Osteoblast (primary cell): ENCODE measurements at places on chromosomes 3 and 15.

DNA sequence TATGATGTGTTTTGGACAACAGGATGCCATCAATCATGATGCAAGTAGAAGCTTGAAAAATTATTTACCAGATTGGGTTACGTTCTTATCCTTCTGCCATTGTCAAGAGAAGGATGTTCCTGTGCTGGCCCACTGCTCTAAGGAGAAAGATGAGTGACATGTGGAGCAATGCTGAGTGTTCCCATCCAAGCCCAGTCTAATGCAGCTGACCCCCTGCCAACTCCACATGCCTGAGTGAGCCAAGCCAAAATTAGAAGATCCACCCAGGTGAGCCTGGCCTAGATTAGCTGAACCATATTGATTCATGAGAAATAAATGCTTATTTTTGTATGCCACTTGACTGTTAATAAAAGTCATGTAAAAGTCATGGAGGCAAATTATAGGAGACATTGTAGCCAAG lies 446.5 kb downstream of the CNTN3 start:
- DNase-seq = no peak

DNA sequence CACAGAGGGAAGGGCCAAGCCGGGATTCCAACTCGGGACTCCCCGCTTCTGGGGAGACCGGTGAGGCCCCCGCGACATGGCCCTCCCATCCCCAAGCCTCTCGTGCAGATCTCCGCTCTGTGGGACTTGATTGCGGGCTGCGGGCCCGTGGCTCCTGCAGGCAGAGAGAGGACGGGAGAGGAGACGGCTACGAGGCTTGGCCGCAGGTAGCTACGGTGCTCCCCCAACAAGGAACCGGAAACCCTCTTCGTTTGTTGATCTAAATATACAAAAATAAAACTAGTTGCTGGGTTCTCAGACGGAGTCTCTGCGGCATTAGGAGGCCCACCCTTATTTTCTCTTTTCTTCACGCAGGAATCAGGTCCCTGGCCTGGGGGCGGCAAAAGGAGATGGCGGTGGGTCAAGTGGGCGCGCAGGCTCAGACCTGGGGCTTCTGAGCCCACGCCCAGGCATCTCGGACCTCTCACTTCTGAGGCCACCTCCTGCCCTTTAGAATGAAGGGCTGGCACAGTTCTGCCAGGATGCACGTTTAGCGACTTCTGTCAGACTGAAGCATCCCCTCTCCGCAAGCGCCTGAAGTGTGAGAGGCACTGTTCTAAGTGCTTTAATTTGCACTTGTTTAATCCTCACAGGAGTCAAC lies 10.9 kb downstream of the GNB5 start:
- peak; percentile 76 for DNase-seq

GRCh38 chr15:73982222-73982962 lies 9.7 kb downstream of the STOML1 start:
- DNase-seq = peak; percentile 89

GRCh38 chr3:159196359-159196758 lies 394.5 kb downstream of the MFSD1 start:
- DNase-seq = no peak

GRCh38 chr15:77569729-77570125 lies 63.0 kb downstream of the LINGO1 start:
- DNase-seq = peak; percentile 87

DNA sequence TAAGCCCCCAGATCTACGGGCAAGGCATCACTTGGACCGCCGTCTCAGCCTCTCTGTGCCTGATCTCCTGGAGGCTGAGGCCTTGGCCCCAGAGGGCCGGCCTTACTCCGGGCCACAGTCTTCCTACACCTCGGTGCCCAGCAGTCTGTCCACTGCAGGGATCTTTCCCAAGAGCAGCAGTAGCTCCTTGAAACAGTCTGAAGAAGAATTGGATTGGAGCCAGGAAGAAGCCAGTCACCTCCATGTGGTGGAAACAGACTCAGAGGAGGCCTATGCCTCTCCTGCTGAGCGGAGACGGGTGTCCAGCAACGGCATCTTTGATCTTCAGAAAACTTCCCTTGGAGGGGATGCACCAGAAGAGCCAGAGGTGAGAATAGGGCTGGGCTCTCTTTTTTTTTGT lies 67.0 kb downstream of the MCTP2 start:
- DNase-seq = no peak

GRCh38 chr15:67232591-67232990 lies 21.9 kb downstream of the AAGAB start:
- DNase-seq = no peak

GRCh38 chr3:134009345-134010000 lies 20.3 kb downstream of the SLCO2A1 start:
- no peak for DNase-seq

GRCh38 chr3:80355144-80355543 lies 587.3 kb upstream of the ROBO1 start:
- no peak for DNase-seq

DNA sequence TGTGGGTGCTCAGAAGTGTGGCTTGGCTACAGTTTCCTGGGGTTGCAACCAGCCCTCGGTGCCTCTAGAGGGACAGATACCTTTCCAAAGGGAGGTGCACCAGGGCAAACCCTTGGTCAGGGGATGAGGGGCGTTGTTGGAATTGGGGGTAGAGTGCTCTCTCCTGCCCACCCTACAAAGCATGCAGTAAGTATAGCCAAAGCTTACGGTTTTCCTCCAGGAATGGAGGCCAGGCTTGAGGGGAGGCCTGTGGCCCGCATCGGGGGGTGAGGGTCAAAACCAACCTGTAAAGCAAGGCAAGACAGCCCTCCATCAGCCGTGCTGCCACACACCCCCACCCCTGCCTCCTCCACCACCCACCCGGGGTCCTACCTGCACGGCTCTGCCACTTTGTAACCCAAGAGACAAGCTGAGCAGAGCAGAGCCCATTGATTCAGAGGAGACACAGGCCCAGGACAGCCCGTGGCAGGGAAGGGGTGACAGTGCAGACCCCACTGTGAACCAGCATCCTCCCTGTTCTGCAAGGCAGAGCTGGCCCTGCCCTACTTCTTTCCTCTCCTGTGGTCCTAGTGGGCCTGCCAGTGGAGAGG lies 41.5 kb downstream of the TLE3 start:
- DNase-seq = no peak

DNA sequence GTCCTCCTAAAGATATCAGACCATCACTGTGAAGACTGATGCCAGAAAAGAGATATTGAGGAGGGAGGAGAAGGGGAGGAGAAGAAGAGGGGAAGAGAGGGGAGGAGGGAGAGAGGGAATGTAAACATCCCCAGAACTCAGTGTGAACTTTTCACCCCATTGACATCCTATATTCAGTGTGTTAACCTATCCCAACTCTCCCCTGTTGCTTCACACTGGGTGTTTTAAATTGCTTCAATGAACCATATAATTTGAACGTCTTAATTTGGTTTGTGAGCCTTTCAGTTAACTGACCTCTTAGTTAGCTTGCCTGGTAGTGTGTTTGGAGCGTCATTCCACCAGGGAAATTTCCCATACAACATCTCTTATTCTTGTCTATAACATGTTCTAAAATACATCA lies 29.8 kb upstream of the PTPRG start:
- no peak for DNase-seq

- DNase-seq = peak; percentile 72
Observed at GRCh38 chr15:40845511-40846284, 1.9 kb downstream of the SPINT1 start.

DNA sequence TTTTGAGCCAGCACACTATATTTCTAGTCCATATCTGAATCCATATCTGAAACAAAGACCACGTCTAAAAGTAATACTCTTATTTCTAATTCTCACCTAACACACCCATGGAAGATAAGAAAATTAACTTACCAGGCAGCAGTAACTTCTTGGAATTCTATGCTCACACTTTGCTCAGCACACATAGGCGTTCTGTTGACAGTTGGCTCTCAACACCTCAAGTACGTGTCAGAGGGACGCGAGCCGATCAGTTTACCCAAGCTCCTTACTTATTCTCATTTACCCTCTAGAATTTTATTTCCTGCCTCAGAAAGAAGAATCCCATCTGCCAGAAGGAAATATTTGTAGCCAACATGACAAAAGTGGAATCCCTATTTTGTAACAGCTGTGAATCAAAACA lies 911.9 kb downstream of the FHIT start:
- no peak for DNase-seq

GRCh38 chr3:132596816-132597433 lies at the start of gene ACKR4:
Gene ACKR4 (plus strand): TSS chr3:132597270. CDS start chr3:132600398, 3,128 bp downstream.
- DNase-seq = no peak

DNA sequence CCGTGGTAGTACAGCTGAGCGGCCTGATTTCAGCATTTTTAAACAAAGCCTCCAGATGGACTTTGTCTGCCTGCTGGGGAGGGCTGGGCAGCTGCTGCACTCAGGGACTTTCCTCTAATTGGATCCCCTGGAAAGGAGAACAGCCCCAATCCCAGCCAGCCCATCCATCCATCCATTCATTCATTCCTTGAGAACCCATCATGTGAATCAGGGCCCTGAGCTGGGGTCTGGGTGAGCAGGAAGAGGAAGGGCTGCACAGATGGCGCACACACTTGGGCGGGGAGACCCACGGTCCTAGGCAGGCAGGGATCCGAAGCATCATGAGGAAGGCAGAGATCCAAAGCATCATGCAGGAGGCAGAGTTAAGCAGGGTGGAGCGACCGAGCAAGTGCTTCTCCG lies 45.7 kb downstream of the TPRA1 start:
- DNase-seq = peak; percentile 48

DNA sequence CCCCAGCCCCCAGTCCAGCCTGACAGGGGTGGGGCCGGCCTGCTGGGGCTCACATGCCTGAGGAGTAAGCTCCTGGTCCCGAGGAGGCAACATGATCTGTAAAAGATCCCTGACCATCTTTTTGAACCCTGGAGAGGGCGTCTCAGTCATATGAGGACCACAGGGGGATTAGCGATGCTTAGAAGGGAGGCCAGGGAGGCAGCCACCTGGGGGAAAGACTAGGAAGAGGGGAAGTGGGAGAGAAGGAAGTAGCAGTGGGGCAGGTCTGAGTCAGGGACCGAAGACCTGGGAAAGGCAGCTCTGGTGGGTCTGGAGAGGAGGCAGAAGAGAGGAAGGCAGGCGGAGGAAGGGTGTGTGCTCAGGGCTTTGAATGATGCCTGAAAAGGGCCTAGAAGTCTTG lies 18.9 kb downstream of the PIF1 start:
- peak; percentile 58 for DNase-seq

DNA sequence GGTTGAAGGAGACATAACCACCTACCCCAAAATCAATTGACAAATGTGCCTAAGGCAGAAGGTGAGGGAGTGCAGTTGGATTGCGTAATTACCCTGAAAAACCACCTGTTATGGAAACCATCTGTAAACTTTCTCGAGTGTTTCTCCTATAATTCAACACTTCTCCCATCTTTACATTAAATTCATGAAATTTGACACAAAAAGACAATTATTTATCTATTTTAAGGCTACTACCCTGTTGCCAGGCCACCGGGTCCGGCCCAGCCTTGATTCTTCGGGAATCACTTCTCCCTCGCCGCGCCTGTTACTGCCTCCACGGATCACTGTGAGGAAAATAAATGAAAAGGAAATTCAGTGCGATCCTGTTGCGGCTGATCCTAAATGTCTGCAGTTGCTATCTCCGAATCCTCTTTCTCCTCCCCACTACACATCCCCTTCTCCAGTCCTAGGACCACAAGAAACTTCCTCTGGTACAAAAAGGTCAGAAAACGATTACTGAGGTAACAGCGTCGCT lies 646 bp downstream of the IQCB1 start:
- DNase-seq = peak; percentile 76

GRCh38 chr15:56794165-56794552 lies 60.9 kb upstream of the ZNF280D start:
- no peak for DNase-seq

- no peak for DNase-seq
Observed at GRCh38 chr3:124639406-124640237, 90.6 kb upstream of the UMPS start.

DNA sequence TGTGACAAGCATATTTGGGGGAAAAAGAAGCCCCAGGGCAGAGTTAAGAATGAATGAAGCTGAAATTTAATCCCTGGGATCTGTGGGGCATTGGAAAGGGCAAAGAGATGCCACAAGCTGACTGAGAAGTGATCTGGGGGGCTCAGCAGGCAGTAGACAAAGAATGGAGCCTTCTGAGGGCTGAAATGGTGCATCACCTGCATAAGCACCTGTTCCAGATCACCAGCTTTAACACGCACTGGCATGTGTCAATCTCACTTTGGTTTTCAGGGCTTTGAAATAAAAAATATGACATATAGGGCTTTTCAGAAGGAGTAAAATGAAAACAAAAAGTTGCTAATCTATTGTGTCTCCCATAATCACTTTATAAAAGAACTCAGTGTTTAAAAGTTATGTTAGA lies 210.8 kb upstream of the ARHGEF26 start:
- no peak for DNase-seq

- no peak for DNase-seq
Observed at GRCh38 chr3:110685630-110686029, 386.0 kb upstream of the NECTIN3 start.

DNA sequence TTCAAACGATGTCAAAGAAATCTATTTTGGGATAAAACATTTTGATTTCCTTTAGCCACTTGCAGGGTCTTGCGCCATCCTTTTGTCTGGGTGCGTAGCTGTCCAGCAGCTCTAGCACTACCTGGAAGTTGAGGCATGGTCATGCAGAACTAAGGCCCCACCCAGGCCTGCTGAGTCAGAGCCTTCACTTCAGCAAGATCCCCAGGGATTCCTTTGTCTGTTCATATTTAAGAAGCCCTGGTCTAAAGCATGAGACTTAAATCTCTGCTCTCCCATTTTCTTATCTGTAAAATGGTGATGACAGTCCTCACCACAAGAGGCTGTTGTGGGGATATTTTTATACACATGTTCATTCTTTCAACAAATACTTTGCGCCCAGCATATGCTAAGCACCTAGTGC lies 99.0 kb upstream of the CTDSPL start:
- DNase-seq = no peak

DNA sequence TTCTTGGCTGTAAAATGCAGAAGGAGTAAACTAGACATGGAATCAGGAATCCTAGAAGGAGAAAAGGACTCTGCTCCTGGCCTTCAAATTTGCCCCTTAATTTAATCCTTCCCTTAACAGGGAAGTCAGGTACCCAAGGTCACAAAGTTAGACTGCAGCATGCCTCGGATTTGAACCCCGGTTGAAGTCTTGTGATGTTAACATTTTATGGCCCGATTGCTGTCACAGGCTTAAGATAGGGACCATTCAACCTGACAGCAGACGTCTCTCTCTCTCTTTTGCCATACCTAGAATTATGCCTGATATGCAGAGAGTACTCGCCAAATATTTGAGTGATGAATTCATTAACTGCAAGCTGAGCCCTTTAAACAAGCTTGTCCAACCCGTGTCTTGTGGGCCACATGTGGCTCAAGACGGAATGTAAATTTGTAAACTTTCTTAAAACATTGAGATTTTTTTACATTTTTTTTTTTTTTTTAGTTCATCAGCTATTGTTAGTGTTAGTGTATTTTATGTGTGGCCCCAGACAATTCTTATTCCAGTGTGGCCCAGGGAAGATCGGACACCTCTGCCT lies 217.2 kb downstream of the THSD4 start:
- no peak for DNase-seq

GRCh38 chr15:25403771-25404170 lies 35.1 kb downstream of the UBE3A start:
- DNase-seq = no peak
